ENCODE measurements at places on chromosomes 16 and 17.
A peak's percentile ranks its signal among the peaks of the same experiment; 100 is the strongest.

GRCh38 chr17:45734598-45734997 lies 49.5 kb upstream of the CRHR1 start:
- ATAC-seq = no peak

DNA sequence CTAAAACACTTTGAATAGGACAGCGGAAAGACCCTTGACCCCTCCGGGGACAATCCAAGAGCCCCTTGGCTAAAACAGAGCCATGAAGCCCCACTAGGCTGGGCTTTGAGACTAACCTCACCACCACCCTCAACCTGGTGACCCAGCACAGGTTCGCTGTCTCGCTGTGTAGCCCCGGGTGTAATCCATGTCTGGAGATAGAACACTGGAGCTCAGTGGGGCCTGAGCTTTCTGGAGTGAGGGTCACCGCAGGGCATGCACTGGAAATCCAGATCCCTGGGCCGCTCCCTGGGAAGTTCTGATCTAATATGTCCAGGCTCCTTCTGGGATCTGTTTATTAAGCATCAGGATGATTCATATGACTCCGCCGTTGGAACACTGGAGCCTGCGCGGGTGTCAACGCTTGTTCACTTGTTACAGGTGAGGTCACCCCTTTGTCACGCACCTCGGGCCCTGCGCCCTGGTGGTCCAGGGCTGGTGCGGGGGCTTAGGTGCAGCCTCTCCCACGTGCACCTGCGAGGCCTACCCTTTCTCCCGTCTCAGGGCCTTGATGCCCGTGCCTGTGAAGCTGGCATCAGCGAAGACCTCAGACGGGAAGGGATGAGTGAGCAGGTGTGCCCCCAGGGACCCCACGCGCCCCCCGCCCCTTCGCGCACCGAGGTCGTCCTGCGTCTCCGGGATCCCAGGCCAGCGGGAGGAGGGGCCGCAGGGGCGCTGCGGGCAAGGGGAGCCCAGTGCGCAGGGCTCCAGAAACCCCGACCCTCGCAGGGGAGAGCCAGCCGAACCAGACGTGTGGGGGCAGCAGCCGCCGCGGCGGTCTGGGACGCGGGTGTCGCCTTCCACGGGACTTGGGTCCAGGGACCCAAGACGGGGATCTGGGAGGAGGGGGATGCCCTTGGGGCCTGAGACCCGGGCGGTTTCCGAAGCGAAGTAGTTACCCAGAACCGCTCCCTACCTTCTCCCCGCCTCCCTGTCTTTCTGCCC lies 224.1 kb upstream of the FOXF1 start:
- ATAC-seq = no peak

- no peak for ATAC-seq
Observed at GRCh38 chr17:43068570-43069367, 43.7 kb downstream of the RND2 start.

DNA sequence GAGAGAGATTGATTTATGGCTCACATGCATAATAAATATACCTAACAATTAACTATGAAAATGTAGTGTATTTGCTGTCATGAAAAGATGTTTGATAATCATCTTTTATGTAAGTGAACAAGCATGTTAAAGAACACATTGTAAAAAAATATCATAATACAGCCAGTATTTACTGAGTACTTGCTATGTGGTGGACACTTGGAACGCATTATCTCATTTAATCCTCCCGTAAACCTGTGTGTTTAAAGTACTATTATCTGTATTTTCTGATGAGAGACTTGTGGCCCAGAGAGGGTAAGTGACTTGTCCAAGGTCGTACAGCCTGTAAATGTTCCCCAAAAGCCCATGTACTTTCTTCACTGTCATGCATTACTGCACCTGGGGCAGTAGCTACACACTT lies 70.7 kb downstream of the PRKCA start:
- no peak for ATAC-seq

DNA sequence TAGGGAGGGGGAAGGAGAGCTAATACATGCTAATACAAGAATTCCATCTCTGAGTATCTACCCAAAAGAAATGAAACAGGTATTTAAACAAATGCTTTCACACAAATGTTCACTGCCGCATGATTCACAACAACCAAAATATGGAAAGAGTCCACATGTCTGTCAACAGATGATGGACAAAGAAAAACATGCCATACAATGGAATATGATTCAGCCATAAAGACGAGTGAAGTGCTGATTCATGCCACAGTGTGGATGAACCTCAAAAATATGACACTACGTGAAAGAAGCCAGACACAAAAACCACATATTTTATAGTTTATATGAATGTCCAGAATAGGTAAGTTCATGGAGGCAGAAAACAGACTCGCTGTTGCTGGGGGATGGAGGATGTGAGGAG lies 321.4 kb downstream of the FOXL1 start:
- ATAC-seq = no peak

GRCh38 chr17:72492494-72492893 lies 371.7 kb downstream of the SOX9 start:
- no peak for ATAC-seq

GRCh38 chr16:25151996-25152395 lies 40.5 kb downstream of the LCMT1 start:
- no peak for ATAC-seq

GRCh38 chr17:35949401-35949800 lies 5.9 kb upstream of the LYZL6 start:
- no peak for ATAC-seq

- ATAC-seq = peak; percentile 58
Observed at GRCh38 chr16:84042879-84043485, 387 bp upstream of the SLC38A8 start.

- no peak for ATAC-seq
Observed at GRCh38 chr17:80204626-80205468, 15.3 kb downstream of the SGSH start.

DNA sequence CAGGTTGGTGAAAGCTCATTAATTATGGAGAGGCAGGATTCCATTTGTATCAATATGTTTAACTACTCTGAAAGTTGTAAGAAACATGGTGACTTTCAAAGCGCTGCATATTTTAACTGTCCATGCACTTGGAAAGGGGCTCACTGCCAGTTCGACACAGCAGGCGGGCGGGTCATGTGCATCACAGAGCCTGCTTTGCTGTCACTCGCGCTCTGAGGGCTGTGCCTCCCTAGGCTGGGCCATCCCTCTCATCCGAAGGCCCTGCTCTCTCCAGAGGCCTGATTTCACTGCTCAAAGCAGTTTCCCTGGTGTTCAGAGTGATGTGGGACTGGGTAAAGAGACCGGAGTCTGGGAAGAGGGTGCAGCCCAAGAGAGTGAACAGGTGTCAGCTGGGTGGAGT lies 422.0 kb upstream of the MON1B start:
- no peak for ATAC-seq

GRCh38 chr16:77991701-77992100 lies 30.6 kb upstream of the CLEC3A start:
- no peak for ATAC-seq

- ATAC-seq = no peak
Observed at GRCh38 chr17:80724775-80725266, 180.2 kb downstream of the RPTOR start.

GRCh38 chr17:561116-561515 lies 153.5 kb downstream of the VPS53 start:
- ATAC-seq = peak; percentile 43

GRCh38 chr16:89805136-89805905 lies 11.1 kb downstream of the FANCA start:
- ATAC-seq = no peak

DNA sequence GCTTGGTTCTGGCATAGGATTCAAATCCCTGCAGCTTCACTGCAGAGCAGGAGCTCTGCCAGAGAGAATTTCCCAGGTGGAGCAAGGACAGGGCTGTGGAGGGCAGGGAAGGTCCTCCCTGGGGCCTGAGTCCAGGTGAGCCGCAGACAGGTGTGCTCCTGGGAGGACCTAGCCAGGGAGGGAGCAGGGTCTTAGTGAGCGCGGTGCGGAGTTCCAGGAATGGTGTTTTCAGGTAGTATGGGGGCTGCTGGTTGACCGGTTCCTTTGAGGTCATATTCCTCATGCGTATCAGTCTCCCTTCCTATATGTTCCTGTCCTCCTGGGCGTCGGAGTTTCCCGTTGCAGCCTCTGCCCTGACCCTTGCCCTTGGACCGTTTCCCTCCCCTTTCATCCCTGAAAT lies 813.3 kb downstream of the KCNJ18 start:
- no peak for ATAC-seq

- ATAC-seq = no peak
Observed at GRCh38 chr17:79949656-79950209, 85.9 kb downstream of the TBC1D16 start.

DNA sequence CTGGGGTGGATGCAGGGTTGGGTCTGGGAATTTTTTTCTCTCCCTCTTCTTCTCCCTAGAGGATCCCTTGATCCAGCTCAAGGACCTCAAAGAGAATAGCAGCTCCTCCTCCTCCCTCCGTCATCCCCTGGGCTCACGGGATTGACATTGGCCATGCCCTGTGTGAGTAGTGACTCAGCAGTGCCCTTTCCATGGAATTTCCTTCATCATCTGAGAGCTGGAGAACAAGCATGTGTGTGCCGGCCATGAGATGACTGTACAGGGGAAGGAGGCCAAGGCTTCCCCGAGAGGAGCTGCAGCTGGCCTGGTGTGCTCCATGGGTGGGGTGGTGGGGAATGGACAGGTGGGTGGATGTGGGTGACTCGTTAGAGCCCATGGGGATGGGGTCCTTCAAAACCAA lies 8.9 kb upstream of the WSCD1 start:
- ATAC-seq = no peak

DNA sequence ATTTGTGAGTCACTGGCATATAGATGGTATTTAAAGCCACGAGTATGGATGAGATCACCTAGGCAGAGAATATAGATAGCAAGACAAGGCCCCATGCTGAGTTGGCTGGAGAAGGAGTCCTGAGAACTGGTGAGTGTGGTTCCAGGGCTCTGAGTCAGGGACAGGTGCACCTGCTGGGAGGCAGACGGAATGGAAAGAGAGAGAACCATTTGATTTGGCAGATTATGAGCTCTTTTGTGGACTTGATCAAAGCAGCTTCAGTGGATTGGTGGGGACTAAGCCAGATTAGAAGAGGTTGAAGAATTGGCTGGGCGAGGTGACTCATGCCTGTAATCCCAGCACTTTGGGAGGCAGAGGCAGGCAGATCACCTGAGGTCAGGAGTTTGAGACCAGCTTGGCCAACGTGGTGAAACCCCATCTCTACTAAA lies 4.3 kb upstream of the C16orf92 start:
- ATAC-seq = peak; percentile 12

GRCh38 chr17:18066866-18067265 lies 20.9 kb upstream of the DRG2 start:
- ATAC-seq = no peak

- no peak for ATAC-seq
Observed at GRCh38 chr17:45404870-45405249, 27.8 kb downstream of the ARHGAP27 start.

DNA sequence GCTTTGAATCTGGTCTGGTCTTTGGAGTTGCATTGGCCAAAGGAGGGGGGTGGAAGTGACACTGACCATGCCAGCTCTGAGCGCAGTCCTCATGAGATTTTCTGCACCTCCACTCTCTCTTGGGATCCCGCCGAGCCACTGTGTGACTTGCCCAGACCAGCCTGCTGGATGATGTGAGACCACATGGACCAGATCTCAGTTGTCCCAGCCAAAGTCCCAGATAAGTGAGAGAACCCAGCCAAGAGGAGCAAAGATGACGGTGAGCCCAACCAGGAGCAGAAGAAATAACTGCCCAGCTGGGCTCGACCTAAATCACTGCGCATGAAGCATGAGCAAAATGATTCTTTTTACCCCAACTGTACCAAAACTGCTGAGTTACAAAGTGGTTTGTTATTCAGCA lies 96.5 kb upstream of the ERCC4 start:
- ATAC-seq = no peak

GRCh38 chr17:2102931-2103809 lies 48.3 kb downstream of the HIC1 start:
- ATAC-seq = peak; percentile 59

DNA sequence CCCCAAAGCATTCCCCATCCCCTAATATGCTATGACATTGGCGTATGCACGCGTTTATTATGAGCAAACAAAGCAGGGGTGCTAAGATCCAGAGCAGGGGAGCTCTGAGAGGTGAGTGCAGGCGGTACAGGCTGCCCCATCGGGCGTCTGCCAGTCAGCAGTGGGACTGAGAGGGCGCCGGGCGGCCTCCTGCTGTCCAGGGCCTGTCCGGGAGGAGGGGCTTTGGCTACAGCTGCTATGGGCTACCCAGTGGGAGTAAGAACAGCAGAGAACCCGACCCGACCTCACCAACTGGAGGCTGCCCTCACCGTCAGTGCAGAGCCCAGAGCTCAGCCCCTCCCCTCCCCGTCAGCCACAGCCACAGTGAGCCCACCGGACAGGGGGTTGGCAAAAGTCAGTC lies 18.5 kb upstream of the AATK start:
- no peak for ATAC-seq

DNA sequence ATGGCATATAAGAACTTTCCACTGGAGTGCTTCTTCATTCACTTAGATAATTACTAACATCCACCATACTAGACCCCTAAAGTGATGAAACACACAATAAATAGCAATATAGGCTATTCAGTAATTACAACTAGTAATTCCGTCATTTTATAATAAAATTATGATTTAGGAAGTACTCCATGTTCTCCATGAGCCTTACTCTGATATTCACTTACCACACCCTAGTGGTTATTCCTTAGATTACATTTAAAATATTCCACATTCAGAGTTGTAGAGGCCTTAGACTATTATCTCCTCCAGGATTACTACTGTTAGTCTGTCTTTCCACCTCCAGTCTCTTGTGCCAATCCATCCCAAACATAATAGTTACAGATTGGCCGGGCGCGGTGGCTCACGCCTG lies 62.4 kb downstream of the STH start:
- ATAC-seq = peak; percentile 46

DNA sequence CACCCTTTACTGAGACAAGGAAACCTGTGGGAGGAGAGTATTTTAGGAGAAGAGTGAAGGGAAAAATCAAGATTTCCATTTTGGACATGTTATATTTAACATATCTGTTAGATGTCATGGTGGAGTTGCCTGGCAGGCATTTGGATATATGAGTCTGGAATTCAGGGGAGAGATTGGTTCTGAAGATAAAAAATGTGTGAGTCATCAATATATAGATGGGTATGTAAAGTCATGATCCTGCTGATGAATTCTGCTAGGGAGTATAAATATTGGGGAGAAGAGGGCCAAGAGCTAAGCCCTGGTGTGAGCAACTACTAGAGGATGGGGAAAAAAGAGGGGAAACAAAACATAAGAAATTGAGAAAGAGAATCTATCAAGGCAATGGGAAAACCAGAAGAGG lies 151.3 kb upstream of the SOX9 start:
- no peak for ATAC-seq
